ENCODE measurements at places on chromosomes 2 and 18.

GRCh38 chr2:27798486-27798885 lies 27.0 kb downstream of the MRPL33 start:
- no peak for DNase-seq

GRCh38 chr2:147789720-147790119 lies 55.1 kb upstream of the ACVR2A start:
- no peak for DNase-seq

DNA sequence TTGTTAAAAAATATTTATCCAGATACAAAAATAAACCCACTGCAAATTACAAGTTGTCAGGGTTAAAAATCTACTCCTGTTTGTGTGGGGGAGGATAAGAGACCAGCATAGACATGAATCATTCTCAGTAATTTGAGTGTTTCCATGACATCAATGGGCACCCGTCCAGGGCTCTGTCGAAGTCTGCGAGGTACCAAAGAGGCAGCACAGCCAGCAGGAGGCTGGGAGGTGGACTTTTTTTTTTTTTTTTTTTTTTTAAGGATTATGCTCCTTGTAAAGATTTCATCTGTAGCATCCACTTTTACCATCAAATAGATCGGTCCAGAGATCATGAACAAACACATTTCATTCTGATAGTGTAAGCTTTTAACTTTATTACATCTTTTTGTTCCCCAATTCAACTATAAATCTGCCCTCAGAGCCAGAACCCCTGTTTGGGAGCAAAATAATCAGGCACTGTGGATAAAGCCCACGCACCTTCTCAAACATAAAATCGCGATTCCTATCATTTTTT lies 182.0 kb downstream of the TCF4 start:
- DNase-seq, result peak; percentile 12

DNA sequence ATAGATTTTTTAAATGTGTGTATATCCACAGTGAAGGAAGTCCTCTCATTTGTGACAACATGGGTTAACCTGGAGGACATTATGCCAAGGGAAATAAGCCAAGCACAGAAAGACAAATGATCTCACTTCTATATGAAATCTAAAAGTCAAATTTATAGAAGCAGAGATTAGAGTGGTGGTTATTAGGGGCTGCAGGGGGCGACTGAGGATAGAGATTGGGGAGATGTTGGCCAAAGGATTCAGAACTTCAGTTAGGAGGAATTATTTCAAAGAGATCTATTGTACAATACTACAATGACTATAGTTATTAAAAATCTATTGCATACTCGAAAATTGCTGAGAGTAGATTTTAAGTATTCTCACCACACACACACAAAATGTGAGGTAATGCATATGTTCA lies 252.4 kb upstream of the SLC39A10 start:
- no peak for DNase-seq

- DNase-seq, result no peak
Measured at GRCh38 chr18:23126376-23127056, 8.8 kb upstream of the CABLES1 start.

- no peak for DNase-seq
Measured at GRCh38 chr2:238162846-238163441, 4.2 kb downstream of the ERFE start.

DNA sequence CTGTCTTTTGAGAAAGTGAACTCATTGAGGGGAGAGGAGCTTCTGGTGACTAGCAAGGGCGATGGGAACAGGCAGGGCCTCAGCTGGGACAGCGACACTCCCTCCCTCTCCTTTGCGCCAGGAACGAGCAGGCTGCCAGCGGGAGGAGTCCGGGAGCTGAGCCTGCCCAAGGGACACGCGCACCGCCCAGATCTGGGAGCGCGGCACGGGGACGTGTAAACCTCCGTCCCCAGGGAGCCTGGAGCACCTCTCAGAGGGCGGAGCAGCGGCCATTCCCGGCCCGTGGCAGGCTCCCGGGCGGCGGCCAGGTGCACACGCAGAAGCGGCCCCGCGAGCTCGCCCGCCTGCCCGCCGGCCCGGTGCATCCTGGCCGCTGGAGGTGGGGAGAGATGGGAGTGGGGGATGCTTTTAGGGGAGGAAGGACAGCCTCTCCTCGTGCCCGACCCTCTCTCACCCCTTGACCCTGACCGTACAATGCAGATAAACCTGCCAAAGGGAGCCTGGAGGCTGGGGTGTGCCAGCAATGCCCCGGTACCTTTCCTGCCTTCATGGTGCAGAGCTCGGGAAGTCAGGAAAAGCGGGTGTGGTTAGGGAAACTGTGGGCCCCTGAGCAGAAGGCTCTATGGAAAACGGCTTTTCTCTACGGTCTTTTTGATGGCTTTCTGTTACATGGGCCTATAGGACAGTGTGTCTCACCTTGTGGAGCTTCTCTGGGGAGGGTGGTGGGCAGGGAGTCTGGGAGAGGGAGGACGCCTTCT lies 2.2 kb downstream of the AQP4 start:
- no peak for DNase-seq

- no peak for DNase-seq
Measured at GRCh38 chr2:96374211-96374951, 38.8 kb downstream of the NCAPH start.

DNA sequence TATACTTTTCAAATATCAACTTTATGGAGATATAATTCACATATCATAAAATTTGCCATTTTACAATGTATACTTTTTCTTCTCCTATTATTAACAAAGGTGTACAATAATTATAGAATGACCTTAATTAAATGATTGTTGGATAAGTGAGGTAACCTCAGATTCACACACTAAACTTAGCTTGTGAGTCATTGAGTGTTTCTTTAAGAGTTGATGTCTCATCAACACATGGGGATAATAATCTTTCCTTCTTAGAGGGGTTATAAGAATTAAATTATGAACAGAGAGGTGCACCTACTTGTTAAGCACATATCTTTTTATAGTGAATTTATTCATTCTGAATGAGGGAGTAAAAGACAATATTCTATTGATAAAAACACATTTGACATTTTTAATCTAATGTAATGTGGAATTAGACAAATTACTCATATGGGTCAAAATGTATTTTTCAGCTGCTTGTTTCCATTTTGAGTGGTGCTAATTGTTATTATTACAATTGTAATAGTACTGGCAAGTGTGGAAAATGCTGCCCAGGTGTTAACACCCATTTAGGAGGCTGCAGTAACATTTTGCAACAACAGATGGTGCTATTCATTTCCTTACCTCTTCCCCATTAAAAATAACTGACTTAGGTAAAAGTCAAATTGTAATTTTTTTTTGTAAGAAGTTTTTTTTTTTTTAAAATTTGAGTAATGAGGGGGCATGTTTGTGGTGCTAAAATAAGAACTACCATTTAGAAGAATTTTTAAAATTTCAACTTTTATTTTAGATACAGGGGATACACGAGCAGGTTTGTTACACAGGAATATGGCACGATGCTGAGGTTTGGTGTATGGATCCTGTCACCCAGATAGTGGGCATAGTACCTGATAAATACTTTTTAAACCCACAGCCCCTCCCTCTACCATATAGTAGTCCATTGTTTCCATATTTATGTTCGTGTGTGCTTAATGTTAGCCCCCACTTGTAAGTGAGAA lies 32.1 kb upstream of the DYNAP start:
- DNase-seq, result no peak

- DNase-seq, result no peak
Measured at GRCh38 chr18:74294526-74294925, 2.8 kb upstream of the CYB5A start.

DNA sequence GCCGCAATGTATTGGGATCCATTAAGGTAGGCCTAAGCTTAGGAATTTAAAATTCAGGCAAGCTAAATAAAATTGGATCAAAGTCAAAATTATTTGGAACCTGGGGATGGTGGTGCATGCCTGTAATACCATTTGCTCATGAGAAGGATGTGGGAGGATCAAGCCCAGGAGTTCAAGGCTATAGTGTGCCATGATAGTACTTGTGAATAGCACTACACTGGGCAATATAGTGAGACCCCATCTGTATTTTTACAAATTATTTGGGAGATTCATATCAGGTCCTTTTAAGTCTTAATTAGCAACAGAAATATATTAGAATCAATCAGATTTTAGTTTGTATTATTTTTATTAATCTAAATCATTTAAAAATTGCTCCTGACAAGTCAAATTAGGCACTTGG lies 39.8 kb upstream of the TLK1 start:
- no peak for DNase-seq

DNA sequence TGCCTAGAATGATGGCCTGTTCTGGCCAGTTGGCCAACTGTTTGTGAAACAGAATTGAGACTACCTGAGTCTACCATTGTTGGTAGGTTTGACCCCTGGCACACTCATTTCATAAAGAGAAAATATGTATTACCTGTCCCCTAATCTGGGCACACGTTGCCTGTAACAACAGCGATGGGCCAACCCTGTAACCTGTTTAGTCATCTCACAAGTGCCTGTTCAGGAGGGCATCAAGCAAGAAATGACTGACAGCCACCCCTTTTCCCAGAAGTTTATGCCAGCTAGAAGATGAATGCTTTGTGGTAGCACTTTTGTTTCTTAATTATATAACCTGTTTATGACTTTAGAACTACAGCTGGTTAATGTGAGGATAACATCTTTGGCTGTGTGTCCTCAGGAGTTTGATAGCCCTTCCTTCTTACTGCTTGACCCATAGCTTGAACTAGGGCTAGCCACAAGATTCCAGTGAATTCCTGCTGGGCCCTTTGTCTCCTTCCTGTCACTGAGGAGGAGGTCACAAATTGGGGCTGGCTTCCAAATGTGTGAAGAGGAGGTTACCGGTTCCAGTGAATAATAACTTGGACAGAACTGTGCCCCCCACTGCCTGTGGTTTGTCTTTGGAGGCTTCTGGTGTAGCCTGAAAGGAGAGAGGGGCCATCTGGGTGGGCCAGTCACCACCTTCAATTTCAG lies 273.9 kb upstream of the EPAS1 start:
- DNase-seq, result no peak

DNA sequence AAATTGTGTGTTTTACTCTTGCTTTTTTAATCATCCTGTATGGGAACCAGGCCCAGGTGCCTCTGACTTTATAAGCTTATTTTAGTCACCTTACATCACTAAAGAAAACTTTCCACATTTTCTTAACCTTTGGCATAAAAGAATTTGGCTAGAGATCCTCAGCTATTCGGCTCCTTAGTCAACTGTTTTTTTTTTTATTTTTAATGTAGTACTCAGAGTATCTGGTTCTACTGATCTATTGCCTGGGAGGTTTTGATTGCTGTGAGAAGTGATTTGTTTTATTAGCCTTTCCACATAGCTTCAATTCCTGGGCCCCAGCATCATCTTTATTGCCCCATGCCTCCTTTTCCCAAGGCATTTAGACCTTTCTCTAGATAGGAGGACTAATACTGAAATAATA lies 121.0 kb downstream of the MYO1B start:
- no peak for DNase-seq

DNA sequence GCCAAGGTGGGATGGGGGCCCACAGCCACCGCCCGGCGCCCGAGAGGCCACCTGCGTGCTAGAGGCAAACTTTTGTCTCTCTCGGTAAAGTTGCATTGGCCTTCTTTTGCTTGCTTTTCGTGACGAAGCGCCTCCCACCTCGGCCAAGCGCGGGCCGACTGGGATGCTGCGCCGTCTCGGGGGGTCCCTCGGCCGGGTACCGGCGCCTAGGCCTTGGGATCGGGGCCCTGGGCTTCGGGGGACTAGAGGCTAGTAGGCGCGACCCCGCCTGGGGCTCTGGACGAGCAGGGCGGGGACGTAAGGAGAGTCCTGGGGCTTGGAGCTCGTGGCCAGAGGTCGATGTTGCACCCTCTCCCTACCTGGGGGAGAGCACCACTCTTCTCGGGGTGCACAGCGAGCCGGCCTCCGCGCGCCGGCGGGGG lies 545 bp downstream of the GLI2 start:
- no peak for DNase-seq
